ENCODE measurements at places on chromosomes 1 and 21.

DNA sequence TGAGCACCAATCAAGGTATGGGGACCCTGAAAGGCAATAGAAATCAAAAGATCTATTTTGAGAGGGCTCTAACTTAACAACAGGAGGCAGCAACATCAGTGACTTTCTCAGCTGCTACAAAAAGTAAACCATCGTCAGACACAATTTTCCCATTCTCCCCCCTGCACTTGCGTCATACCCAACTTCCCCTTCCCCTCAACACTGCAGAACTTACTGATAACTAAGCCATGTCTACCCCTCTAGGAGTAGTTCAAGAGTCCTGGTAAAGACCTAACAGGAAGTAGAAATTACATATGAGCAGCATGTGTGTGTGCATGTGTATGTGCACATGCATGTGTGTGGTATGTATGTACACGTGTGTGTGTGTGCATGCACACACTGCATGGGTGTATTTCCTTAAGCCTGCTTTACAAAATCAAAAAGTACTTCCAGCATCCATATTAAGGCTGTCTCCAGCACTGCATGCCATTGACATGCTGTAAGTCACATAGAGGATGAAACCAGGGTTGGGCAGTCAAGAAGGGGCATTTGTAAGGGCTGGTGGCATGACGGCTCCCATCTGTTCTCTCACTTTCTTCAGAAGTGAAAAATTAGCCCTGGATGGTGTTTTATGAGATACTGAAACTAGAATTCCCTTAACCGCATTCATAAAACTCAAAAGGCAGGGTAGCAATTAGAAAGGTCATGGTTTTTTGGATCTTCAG, 460.1 kb upstream of the RUNX1 start:
- no peak for DNase-seq

DNA sequence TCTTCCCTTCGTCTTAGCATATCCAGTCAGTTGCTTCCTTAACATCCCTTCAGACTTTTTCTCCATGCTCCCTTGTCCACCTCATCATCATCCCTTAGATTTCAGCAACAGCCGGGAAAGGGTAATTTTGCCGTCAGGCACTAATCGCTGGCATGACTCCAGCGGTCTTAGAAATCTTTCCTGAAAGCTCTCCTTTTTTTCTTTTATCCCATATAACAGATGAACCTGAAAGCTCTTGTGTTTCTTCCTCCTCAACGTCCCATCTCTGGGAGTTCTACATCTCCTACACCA, 10.4 kb upstream of the BOLA1 start:
- DNase-seq: no peak

GRCh38 chr1:207836591-207837347, 74.2 kb downstream of the CD34 start:
- no peak for DNase-seq

DNA sequence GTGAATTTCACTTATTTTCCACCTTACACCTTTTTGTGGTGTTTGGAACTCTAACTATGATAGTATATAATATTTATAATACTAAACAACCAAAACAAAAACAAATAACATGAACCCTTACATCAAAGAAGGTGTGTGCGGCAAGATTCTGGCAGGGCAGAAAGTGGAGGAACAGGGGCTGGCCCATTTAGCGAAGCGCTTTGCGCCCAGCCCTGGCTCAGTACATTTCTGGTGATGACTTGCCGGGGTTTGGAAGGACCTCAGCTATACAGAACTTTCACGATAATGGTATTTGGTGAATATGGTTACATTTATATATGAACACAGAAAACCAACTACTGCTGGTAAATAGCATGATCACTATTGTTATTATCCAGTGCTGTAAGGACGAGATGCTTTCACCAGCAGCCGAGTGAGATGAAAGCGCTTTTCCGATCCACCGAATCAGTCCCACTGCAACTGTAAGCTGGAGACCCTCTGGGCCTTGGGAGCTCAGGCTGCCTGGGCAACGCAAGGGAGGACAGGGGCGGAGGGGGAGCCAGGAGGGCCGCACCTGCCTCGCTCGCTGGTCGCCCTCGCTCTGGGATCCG, 63.9 kb downstream of the CD247 start:
- DNase-seq: no peak

- DNase-seq: no peak
These were observed 40.0 kb upstream of the APP start for GRCh38 chr21:26210614-26211013.

DNA sequence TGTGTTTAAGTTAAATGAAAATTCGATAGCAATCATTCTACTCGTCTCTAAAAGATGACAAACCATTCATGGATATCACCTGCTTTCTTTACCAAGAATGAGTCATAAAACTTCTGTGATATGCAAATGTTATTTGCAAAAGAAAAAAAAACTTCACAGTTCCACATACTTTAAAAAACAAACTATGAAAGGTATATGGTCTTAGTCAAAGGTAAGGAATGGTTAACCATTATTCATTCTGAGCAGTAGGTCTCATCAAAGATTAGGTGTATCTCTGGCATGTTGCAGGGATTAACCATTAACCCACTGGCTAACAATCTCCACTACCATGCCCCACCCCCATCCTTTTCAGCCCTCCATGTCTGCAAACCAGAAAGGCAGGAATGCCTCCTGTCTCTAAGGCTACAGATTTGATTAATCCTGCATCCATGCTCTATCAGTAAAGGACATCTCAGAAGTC, 44.4 kb downstream of the PTPN14 start:
- DNase-seq: no peak

- no peak for DNase-seq
These were observed 11.7 kb downstream of the SYDE2 start for GRCh38 chr1:85189120-85189519.

GRCh38 chr1:46394108-46394871, at the start of gene FAAH:
TSS of gene FAAH (plus strand) at chr1:46394317. CDS start at chr1:46394349, 32 bp downstream.
- no peak for DNase-seq

DNA sequence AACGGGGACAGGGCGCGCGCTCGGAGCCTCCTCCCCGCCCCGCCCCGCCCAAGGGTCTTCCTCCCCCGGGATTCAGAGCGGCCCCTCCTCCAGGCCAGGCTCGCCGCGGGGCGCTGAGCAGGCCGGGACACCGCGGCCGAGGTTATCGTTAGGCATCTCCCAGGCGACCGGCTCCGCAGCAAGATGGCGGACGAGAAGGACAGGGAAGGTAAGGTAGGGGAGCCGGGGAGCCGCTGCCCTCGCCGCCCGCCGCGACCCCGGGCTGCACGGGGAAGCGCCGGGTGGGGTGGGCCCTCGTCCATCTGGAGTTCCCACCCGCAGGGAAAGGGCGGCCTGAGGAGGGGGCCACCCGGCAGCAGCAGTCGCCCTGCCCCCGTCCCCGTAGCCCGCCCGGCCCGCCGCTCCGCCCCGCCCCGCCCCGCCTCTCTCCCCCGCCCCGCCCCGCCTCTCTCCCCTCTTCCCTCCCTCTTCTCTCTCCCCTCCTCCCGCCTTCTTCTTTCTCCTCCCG, 105.9 kb upstream of the HNRNPU start:
- DNase-seq: peak; percentile 51

DNA sequence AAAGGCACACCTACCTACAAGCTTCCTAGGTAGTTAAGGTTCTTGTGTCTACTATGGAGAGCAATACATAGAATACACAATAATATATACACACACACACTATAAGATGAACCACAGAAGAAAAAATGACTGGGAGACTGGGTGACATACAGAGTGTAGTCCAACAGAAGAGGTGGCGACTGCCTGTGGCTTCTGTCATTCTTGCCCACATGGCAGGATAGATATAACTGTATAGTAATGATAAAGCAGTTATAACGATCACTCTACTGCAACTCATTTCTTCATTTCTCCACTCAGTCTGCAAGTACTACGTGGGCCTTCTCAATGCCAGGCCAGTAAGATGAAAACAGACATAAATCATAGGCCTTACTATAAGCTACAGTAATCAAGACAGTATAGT, 113.8 kb upstream of the EDN2 start:
- DNase-seq: no peak

DNA sequence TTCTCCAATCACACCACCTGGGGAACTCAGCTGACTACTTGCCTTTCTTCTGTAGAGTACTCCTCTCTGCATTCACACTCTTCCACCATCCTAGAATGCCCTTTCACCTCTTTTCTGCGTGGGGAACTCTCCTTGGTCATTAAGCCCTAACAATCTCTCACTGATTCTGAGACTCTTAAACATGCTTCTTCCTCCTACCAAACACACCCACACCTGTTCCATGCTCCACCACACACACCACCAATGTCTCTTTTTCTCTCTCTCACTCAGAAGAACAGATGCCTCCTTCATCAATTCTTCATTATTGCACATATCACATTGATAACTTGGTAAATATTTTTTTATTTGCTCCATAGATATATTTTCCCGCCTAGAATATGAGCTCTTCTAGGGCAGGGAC, 53.6 kb downstream of the WARS2 start:
- DNase-seq: no peak

GRCh38 chr1:81702903-81703302, 97.8 kb upstream of the ADGRL2 start:
- DNase-seq: no peak

- DNase-seq: no peak
These were observed 430 bp downstream of the BTG2 start for GRCh38 chr1:203305809-203306088.

DNA sequence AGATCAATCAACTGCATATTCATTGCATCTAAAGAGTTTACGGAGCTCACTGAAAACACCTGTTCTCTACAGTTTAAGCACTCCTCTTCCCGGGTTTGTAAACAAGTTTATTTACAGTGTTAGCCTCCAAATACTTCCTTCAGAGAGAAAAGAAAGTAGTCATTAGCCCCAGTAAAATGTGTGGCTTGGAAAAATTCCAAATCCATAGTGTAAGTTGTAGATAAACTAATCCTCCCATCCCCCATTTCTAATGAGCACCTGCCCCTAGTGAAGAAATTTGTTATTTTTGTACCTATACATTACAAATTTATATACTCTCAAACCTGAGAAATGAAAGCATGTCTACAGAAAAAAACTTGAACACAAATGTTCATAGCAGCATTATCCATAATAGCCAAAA, 21.9 kb downstream of the PUM1 start:
- DNase-seq: no peak

GRCh38 chr1:186740324-186740723, 60.1 kb upstream of the PTGS2 start:
- no peak for DNase-seq

DNA sequence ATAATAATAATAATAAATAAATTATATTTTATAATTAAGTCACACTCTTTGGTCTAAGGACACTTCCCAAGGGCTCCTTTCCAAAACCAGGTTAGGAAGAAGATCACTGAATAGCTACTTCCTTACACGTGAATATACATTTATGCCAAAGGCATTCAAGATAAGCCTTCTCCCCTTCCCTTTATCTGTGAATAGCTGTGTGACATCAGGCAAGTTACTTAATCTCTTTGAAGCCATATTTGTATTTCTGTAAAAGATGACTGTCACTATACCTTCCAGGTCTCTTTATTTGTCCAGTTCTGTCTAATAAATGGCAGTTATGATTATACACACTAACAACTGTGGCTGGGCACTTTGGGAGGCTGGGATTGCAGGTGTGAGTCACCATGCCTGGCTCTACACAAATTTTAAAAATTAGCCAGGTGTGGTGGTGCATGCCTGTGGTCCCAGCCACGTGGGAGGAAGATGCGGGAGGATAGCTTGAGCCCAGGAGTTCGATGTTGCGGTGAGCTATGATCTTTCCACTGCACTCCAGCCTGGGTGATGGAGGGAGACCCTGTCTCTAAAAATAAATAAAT, 5.5 kb upstream of the RNF11 start:
- DNase-seq: no peak

- DNase-seq: no peak
These were observed 108.7 kb downstream of the USH2A start for GRCh38 chr1:216314379-216315095.

GRCh38 chr21:46634427-46634826, 1.0 kb upstream of the PRMT2 start:
- no peak for DNase-seq

- no peak for DNase-seq
These were observed 5.8 kb upstream of the MAGOH start for GRCh38 chr1:53244141-53244540.

- DNase-seq: no peak
These were observed 19.2 kb upstream of the PTTG1IP start for GRCh38 chr21:44892536-44893277.

- no peak for DNase-seq
These were observed 54.7 kb upstream of the ZRANB2 start for GRCh38 chr1:71135571-71135970.

- DNase-seq: no peak
These were observed 14.9 kb downstream of the ATP1A4 start for GRCh38 chr1:160166166-160166868.

DNA sequence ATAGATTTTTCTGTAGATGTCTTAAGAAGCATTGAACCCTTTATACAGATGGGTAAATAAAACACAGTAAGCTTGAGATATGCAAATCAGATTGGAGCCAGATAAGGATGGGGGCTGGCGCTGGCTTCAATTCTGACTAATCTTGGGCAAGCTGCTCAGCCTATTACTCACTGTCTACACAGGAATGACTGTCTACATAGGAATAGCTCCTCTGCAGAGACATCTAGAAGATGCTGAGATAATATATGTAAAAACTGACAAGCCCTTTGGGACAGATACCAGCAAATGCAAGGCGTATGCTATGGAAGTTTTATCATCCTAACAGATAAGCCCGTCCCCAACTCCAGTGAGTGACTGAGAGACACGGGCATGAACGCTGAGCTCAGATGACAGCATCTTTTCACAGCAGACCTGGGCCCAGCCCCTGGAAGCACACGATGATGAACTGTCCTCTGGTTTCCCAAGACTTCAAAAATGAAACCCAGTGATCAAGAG, 1.7 kb downstream of the CLDN14 start:
- peak; percentile 11 for DNase-seq

- DNase-seq: no peak
These were observed 40.4 kb upstream of the ZSWIM5 start for GRCh38 chr1:45246760-45247159.

- no peak for DNase-seq
These were observed 725 bp downstream of the C1orf53 start for GRCh38 chr1:197903196-197903514.

DNA sequence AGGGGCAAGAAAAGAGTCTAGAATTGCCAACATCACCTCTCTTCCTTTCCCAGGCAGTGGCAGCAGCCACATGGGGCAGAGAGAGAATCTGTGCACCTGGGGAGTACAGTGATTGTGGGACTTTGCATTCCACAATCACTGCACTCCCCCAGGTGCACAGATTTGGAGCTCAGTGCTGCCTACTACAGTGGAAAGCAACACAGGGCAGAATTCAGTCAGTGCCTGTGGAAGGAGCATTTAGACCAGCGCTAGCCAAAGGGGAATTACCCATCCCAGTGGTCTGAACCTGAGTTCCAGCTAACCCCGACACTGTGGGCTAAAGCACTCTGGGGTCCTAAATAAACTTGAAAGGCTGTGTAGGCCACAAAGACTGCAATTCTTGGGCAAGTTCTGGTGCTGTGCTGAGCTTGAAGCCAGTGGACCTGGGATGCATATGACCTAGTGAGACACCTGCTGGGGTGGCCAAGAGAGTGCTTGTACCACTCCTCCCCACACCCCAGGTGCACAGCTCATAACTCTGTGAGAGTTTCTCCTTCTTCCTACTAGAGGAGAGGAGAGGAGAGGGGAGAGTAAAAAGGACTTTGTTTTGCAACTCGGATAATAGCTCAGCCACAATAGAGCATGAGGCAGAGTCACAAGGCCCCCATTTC, 50.3 kb downstream of the NUP210L start:
- no peak for DNase-seq

GRCh38 chr21:37338671-37339551, 27.7 kb upstream of the DYRK1A start:
- DNase-seq: no peak

GRCh38 chr1:22870201-22870871, 102.3 kb downstream of the LACTBL1 start:
- DNase-seq: no peak

GRCh38 chr1:21337928-21338572, 47.8 kb upstream of the ECE1 start:
- DNase-seq: no peak
